ENCODE measurements at places on chromosomes 4 and X.

- no peak for DNase-seq
Observed at GRCh38 chrX:42869011-42869410, 91.0 kb upstream of the PPP1R2C start.

- peak; percentile 13 for DNase-seq
Observed at GRCh38 chr4:128068918-128069317, 7.8 kb downstream of the LARP1B start.

DNA sequence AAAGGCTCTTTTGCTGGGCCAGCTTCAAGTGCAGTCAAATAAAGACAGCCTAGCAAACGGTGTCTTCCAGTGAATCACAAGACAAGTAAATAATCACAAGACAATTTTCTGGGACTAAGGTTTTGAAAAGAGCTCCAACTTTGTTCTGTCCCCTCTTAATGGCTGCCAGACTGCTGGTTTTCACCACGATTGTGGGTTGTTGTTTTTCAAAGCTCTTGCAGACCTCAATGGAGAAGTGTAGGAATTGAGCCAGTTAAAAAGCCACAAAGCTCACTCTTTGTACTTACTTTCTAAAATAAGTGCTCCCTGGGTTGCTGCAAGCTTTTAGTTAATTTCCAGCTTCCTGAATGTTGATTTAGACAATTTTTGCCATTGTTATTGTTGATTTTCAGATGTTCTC lies 405.8 kb upstream of the HTR2C start:
- no peak for DNase-seq

DNA sequence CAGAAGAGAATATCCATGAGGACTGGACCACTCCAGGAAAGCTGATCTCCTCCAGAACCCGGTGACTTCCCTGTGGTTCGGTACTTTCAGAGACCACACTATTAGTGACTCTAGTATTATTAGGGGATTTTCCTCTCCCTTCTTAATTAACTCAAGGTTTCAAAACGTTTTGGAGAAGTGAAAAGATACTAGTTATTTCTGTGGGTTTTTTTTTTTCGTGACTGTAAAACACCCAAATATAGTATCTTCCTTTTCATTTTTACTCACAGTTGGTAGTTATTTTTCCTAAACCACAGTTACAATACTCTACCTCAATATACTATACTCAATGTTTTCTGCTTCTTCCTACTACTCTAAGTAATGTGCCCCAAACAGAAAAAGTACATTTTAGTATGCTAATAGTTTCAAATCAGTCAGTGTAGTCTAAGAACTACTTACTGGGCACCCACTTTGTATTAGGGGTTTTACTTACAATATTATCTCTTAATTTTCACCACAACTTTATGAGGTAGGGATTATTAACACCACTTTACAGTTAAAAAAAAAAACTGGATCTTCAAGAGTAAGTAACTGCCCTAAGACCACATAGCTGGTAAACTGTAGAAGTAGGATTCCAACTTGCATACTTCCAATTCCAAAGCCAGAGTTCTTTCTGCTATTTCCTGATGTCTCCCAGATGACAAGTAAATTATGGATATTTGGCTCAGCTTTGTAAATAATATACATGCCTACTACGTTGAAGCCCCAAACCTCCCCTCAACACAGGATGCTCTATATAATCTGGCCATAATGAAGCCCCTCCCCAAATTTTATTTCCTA lies 45.0 kb downstream of the SLC9A7 start:
- peak; percentile 56 for DNase-seq

GRCh38 chr4:82773057-82773456 lies 25.5 kb downstream of the SCD5 start:
- no peak for DNase-seq

DNA sequence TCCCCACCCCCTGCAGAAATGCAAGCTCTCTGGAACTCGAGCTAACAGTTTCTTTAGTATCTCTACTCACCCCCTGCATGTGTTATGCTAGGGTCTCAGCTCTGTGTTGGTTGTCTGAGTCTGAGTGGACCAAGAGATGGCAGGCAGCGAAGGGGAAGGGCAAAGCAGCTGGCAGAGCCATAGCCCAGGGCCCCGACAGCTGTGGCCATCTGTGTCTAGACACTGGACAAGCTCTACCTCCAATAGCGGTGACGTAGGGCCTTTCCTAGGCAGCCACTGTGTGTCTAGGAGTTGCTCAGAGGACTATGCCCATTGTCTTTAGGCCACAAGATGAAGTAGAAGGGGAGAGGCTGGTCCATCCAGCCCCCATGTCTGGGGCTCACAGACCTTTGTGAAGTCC lies 79.2 kb downstream of the EFNB1 start:
- DNase-seq, result no peak

- DNase-seq, result peak; percentile 51
Observed at GRCh38 chrX:15977644-15978043, 123.0 kb upstream of the AP1S2 start.

DNA sequence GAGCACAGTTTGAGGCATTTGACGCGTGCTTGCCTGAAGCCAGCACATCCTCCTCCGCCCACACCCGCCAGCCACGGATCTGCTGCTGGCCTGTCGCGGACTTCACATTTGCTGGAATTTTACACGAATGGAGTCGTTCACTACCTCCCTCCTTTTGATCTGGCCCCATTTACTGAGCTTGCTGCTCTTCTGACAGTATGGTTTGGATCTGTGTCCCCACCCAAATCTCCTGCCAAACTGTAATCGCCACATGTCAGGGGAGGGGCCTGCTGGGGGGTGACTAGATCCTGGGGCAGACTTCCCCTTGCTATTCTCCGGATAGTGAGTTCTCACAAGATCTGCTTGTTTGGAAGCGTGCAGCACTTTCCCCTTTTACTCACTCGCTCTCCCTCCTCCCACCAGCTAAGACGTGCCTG lies 19.9 kb upstream of the CPLX1 start:
- DNase-seq, result no peak

GRCh38 chrX:56766554-56767347 lies 37.7 kb downstream of the NBDY start:
- no peak for DNase-seq
